Activated CD4-positive, alpha-beta T cell treated with anti-CD3 and anti-CD28 coated beads, Interleukin-2, amount 50 U/mL, for 24 hours (primary cell): ENCODE measurements at places on chromosomes 6 and 20.

GRCh38 chr6:25035512-25036435, 100.0 kb upstream of the RIPOR2 start:
- no peak for DNase-seq

DNA sequence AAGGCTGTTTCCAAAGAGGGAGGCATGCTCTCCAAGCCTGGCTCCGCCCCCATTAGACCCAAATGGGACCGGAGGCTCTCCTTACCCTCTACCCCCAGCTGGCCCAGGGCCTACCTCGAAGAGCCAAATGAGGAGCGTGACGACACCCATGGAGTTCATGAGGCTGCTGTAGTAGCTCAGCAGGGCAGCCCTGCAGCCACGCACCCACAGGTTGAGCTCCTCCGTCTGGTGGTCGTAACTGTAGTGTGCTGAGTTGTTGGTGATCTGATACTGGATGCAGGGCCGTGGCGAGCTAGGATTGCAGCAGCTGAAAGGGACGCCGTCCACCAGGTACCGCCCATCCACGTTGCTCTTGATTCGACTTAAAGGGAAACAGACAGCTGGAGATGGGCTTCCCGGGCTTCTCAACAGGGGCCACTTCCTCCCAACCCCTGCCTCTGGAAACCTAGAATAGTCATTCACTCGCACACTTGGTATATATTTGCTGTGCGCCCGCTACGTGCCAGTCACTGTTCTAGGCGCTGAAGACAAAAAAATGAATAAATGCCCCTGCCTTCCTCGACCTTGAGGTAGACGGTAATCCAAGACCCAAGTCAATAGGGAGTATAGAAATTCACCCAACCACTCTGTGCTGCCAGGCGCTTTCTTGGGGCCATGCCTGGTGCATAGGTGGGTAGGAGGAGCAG, 18.0 kb downstream of the PRPH2 start:
- no peak for DNase-seq

- DNase-seq = no peak
Measured at GRCh38 chr20:34720266-34720665, 16.1 kb downstream of the TP53INP2 start.

DNA sequence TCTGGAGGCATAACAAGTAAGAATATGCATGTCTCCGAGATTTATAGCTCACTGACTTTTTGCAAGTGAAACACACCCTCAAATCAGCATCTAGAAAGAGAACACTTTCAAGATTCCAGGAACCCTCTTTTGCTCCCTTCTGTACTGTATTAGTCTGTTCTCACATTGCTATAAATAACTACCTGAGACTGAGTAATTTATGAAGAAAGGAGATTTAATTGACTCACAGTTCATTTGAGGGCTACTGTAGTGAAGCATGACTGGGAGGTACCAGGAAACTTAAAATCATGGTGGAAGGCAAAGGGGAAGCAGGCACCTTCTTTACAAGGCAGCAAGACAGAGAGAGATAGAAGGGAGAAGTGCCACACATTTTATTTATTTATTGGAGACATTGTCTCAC, 269.9 kb downstream of the UTRN start:
- no peak for DNase-seq

DNA sequence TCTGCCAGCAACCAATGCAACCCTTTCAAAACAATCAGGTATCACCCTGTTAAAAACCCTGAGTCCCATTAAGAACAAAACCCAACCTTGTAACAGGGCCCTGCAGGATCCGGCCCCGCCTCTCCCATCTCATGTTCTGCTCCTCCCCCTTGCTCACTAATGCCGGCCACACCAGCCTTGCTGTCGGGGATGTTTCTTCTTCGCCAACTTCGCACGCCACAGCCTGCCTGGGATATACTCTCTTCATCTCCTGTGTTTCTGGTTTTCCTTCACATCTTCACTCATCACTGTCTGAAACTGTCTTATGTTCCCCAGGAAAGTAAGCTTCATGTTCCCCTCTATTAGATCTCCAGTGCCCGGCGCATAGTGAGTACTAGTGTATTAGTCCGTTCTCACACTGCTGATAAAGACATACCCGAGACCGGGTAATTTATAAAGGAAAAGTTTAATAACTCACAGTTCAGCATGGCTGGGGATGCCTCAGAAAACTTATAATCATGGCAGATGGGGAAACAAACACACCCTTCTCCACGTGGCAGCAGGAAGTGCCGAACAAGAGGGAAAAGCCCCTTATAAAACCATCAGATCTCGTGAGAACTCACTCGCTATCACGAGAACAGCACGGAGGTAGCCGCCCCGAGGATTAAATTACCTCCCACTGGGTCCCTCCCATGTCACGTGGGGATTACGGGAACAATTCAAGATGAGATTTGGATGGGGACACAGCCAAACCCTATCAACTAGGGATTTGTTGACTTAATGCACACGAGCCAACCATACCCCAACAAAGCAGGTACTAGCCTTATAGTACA, 5.1 kb downstream of the TP53RK start:
- no peak for DNase-seq

GRCh38 chr6:62390401-62390800, 104.4 kb upstream of the KHDRBS2 start:
- no peak for DNase-seq
